ENCODE measurements at places on chromosomes 16 and 17.

- no peak for DNase-seq
Measured at GRCh38 chr16:54953461-54953860, 22.8 kb downstream of the IRX5 start.

DNA sequence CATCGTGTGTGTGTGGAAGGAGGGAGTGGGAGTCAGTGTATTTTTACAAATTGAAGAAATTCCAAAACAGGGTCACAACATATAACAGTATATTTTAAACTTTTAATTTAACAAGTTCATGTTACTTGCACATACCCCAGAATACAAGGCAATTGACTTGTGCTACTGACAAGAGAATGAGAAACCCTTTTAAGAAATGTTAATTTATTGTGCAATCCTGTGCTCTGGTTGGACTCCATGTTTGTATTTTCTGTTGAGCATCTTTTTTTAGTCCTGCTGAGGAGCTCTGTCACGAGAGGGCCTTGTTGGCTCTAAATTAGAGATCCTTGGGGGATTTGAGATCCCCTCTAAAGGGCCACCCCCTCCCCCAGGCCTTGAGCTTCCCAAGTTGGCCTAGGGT, 1.1 kb upstream of the EMP2 start:
- no peak for DNase-seq

GRCh38 chr17:62004388-62004787, 60.7 kb downstream of the MED13 start:
- no peak for DNase-seq

GRCh38 chr17:74076446-74076845, 127.0 kb upstream of the RPL38 start:
- DNase-seq = no peak

DNA sequence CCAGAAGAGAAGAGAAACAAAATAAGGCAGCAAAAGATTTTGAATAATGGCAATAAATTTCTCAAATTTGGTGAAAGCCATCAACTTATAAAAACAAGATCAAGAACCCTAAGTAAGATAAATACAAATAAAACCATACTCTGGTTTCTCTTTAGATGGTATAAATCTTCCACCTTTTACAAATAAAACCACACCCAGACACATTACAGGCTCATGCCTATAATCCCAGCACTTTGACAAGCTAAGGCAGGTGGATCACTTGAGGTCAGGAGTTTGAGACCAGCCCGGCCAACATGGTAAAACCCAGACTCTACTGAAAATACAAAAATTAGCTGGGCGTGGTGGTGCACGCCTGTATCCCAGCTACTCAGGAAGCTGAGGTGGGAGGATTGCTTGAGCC, 43.8 kb downstream of the TTLL6 start:
- DNase-seq = no peak

DNA sequence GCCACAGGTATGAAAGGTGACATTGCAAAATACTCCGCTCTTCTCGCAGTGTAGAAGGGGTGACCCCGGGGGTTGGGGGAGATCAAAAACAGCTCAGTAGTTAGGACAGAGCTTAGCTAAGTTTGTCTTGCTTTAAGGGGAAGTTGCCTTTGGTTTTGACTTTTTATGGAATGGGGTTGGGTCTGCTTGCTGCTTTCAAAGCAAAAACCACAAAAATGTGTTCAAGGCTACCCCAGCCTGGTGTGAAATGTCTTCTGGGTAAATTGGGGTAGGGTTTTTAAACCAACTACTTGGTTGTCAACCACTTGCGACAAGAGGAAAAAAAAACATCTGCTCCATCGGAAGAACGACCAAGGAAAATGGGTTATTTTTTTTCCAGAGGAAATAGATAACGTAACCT, 6.2 kb downstream of the FUS start:
- no peak for DNase-seq

DNA sequence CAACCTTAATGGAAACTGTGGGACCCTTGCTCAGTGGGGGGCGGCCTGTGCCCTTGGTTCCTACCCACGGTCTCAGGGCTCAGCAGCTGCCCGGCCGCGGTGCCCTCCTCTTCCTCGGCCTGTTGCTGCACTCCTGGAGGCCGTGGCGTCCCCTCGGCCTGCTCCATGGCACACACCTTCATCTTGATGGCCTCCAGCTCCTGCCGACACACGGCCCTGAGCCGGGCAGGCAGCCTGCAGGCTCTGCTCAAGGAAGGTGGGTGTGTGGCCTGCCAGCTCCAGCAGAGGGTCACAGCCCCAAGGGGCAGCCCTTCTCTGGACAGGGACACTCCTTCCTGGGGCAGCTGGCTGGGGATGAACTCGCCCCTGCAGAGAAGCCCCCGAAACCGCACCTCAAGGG, 718 bp downstream of the PABPN1L start:
- DNase-seq = no peak

GRCh38 chr17:81510785-81511553, 1.6 kb downstream of the ACTG1 start:
- no peak for DNase-seq

DNA sequence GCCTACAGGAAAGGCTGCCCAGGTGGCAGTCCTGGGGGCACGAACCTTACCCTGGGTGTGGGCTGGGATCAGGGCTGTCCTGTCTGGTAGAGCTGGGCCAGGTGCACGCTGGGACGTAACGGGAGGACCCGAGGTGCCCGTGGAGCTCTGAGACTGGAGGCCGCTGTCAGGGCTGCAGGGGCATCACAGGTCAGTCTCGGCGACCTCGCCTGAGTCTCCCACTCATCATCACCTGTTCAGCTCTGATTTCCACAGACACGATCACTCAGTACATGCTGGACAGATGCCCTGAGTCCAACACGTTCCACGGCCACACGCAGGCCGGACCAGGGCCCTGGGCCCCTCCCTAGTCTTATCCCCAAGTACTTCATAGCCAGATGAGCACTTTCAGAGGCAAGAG, 4.7 kb upstream of the CD300C start:
- no peak for DNase-seq

DNA sequence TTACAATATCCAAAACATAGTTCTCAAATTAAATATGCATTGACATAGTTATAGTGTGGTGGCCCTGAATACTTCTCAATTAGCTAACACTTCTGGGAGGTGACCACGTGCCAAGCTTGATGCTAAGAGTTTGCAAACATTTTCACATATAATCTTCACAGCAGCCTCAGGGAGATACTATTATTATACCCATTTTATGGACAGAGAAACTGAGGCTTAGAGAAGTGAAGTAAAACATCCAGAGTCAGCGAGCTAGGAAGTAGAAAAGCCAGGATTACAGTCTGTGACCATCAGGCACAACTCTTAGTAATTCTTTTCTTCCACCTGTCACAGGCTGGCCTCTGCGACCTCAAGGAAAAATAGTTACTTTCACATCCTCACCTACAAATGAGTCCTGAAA, 102.2 kb upstream of the IRX6 start:
- DNase-seq = no peak

- no peak for DNase-seq
Measured at GRCh38 chr17:10631048-10631700, 25.9 kb downstream of the MYH3 start.

GRCh38 chr16:57911743-57912142, 59.2 kb downstream of the CNGB1 start:
- no peak for DNase-seq

- no peak for DNase-seq
Measured at GRCh38 chr16:13099822-13100221, 198.4 kb downstream of the SHISA9 start.

GRCh38 chr16:48963901-48964615, 317.6 kb downstream of the CBLN1 start:
- DNase-seq = no peak

- DNase-seq = no peak
Measured at GRCh38 chr16:11583889-11584565, 2.7 kb downstream of the LITAF start.

- DNase-seq = no peak
Measured at GRCh38 chr17:57282296-57282695, 26.0 kb downstream of the MSI2 start.

DNA sequence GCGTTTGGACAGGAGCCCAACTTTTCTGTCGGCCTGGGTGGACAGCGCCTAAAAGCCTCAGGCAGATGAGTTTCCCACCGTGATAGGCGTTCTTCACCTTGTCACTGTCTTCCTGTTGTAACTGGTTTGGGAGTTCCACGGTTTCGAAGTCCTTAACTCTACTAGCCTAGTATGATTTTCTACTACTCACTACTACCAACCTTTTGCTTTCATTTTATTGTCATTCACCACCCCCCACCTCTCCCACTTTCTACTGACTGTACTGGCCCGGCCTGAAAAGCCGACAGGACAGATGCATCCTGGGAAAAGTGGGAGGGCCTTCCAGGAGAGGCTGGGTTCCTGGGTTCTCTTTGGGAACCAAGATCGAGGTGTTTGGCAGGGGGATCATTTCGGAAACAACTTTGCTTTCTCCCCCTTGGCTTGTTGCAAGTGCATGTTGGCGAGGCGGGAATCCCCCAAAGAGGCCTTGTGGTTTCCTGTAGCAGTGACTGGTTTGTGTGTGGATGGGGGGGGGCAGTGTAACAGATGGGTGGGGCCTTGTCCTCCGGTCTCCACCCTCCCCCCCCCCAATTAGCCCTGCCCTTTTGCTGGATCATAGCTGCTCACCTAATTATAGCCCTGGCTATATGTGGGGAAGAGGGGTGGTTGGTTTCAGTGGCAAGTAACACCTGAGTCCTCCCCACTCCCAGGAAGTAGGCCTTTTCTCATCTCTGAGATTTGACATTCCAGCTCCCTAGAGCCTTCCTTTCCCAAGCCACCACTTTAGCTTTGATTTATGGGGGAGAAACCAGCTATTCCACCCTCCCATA, 1.4 kb downstream of the EIF5A start:
- DNase-seq = peak; percentile 78

- DNase-seq = no peak
Measured at GRCh38 chr17:41439375-41439774, 1.4 kb downstream of the KRT38 start.

GRCh38 chr17:68297195-68297594, 5.9 kb downstream of the ARSG start:
- no peak for DNase-seq

- DNase-seq = no peak
Measured at GRCh38 chr16:2238838-2239675, 2.8 kb downstream of the DNASE1L2 start.

GRCh38 chr17:68670967-68671693, 70.0 kb upstream of the FAM20A start:
- DNase-seq = no peak

- no peak for DNase-seq
Measured at GRCh38 chr16:70569752-70570151, 46.1 kb downstream of the SF3B3 start.

GRCh38 chr17:17411692-17412091, 65.1 kb upstream of the MED9 start:
- DNase-seq = no peak

GRCh38 chr17:47615766-47616424, 33.8 kb upstream of the KPNB1 start:
- no peak for DNase-seq

DNA sequence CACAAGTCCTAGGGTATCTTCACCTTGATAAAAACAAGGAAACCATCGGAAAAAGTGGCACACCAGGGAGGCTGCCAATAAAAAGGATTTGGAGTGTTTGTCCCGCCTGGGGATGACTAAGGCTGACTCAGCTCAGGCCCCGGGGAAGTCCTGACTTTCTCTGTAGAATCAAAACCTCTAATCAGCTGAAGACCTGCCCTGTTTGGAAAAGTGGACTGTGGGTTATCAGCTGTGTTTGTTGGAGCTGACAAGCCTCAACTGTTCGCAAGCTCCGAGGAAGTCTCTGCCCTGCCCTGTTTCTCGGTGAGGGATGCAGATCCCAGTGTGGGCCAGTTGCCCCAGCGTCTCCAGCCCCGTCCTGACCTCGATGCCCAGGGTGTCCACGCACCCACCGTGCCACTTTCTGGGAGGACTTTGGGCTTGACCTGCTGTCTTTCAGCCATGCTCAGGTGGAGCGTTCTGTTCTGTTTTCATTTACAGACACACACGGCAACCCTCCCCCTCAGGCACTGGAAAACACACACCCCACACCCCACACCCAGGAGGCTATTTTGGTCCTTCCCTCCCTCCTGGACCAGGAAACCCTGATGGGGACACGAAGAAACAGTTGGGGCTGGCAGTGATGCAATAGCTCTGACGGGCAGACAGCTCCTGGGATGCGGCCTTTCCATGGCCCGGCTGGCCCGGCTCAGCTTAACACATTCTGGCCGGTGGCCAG, 27.6 kb upstream of the PITPNA start:
- DNase-seq = no peak

DNA sequence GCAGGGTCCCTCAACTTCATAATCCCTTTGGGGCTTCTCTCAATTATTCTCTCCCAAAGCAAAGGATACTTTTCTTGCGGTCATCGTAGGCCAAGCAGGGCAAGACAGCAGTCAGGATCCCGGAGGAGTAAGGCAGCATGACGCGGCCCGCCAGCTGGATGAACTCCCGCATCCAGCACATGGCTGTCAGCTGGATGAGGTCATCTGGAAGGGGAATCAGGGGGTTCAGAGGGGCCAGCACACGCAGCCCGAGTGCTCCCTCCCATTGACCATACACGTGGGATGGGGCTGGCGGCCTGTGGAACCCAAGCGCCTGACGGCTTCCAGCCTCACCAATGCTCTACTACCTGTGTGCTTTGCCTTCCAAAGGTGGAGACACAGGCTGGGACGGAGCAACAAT, 19.2 kb downstream of the VAC14 start:
- no peak for DNase-seq

DNA sequence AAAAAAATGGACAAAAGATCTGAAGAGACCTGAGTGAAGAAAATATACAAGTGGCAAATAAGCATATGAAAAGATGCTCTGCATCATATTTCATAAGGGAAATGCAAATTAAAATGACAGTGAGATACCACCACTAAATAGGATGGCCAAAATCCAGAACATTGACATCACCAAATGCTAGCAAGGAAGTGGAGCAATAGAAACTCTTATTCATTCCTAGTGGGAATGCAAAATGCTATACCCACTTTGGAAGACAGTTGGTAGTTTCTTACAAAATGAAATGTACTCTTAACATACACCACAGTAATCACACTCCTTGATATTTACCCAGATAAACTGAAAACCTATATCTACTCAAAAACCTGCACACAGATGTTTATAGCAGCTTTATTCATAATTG, 33.6 kb downstream of the DHRS7B start:
- DNase-seq = no peak

DNA sequence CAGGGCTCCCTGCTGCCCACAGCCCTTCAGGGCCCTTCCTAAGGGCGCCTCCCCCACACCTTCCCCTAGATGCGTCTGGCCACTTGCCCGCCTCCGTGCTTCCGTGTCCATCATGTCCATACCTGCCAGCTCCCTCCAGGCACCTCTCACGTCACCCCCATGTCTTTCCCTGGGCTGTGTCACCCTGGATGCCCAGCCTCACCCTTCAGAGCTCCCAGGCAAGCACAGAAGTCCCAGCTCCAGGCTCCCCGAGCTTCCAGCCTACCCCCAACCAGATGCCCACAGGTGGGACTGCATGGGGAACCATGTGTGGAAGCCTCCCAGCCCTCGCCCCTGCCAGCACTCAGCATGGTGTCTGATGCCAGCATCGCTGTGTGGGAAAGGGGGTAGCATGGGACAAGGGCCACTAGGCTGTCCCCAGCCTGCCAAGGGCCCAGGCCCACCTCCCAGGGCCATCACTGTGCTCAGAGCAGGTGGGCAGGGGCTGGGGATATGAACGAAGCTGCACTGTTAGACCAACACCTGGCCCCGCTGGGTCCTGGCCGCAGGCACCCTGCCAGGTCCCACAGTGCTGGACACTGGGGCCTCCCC, 1.9 kb upstream of the AXIN1 start:
- no peak for DNase-seq

Data from activated CD8-positive, alpha-beta memory T cell treated with anti-CD3 and anti-CD28 coated beads for 1 hour (primary cell).